ENCODE measurements at places on chromosomes 11 and 22.

DNA sequence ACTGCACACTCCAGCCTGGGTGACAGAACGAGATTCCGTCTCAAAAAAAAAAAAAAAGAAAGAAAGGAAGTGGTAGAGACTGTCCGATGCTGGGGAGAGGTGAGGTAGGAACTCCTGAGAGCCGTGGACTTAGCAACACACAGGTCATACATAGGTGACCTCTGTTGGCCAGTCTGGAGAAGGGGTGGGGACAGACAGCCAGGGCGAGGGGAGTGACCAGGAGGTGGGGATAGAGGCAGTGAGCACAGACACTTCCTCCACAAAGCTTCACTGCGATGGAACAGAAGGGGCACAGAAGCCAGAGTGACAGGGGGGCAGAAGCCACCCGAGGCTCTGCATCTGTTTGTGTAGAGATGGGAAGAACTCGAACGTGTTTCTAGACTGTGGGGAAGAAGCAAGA, 47.1 kb downstream of the MYH9 start:
- DNase-seq: no peak

GRCh38 chr11:102316346-102316904, 859 bp upstream of the BIRC3 start:
- DNase-seq: no peak

DNA sequence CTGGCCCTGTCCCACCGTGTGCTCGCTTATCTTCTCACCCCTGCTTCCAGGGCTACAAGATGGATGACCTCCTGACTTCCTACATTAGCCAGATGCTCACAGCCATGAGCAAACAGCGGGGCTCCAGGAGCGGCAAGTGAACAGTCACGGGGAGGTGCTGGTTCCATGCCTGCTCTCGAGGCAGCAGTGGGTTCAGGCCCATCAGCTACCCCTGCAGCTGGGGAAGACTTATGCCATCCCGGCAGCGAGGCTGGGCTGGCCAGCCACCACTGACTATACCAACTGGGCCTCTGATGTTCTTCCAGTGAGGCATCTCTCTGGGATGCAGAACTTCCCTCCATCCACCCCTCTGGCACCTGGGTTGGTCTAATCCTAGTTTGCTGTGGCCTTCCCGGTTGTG, 86.5 kb downstream of the MYO7A start:
- DNase-seq: no peak

- no peak for DNase-seq
These were observed 32.1 kb downstream of the ATXN10 start for GRCh38 chr22:45703758-45704157.

GRCh38 chr22:50183141-50183971, 2.4 kb upstream of the TRABD start:
- no peak for DNase-seq

Measured in SIG-M5 (cell line).